Stimulated activated CD8-positive, alpha-beta memory T cell treated with anti-CD3 and anti-CD28 coated beads, Interleukin-7, amount 100 ng/mL, for 1 hour (primary cell): ENCODE measurements at places on chromosomes 5 and 9.
A peak's percentile ranks its signal among the peaks of the same experiment; 100 is the strongest.

DNA sequence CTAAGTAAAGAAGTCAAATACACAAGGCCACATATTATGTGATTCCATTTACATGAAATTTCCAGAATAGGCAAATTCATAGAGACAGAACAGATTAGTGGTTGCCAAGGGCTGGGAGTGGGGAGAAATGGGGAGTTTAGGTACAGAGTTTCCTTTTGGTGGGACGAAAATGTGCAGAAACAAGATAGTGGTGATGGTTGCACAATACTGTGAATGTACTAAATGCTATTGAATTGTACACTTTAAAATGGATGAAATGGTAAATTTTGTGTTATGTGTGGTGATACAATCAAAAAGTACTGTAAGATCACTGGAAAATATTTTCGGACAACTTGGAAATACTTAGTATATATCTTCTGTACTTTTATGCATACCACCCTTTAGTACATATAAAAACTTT lies 15.0 kb downstream of the ECM2 start:
- DNase-seq: no peak

DNA sequence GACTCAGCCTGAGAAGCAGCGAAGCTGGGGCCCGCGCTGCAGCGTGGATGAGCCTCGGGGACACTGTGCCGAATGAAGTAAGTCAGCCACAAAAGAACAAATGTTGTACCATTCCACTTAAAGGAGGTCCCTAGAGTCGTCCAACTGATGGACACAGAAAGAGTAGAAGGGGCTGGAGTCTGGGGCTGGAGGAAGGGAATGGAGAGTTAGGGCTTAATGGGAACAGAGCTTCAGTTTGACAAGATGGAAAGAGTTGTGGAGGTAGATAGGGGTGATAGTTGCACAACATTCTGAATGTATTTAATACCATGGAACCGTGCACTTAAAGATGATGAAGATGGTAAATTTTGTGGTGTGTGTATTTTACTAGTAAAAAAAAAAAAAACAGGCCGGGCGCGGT lies 119.9 kb downstream of the EHMT1 start:
- no peak for DNase-seq

- DNase-seq: no peak
Measured at GRCh38 chr5:29079771-29080170, 2041.4 kb upstream of the CDH9 start.

DNA sequence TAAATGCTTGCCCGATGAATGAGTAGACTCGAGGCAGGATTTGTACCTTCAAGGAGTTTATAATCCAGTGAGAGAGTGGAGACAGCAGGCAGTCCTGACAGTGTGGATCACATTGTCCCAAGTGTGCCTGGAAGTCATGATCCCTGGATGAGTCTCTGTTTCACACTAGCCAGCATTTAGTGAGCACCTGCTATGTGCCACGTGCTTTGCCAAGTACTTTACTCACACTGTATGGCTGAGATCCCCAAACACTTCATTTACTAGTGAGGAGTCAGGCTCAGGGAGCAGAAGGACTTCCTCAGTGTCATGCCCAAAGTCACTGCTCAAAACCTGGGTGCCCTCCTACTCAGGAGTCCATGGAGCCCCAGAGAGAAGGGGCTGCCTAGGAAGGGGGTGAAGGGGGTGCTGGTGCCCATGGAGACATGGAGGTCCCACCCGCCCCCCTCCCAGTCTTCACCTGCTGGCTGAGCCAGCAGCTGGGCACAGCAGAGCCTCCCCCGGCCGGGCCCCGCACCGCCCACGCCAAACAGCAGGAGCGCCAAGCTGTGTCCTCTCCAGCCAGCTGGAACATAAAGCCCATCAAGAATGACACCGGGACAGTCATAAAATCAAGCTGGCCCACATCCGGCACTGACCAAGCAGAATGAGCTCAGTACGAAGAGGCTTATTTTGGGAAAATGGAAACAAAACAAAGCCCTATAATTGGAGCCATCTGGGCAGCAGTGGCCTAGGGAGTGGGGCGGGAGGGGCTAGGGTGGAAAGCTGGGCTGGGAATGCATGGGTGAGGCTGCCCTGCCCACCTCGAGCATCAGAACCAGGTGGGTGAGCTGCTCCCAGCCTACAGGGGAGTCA lies 10.6 kb downstream of the LAMC3 start:
- no peak for DNase-seq

DNA sequence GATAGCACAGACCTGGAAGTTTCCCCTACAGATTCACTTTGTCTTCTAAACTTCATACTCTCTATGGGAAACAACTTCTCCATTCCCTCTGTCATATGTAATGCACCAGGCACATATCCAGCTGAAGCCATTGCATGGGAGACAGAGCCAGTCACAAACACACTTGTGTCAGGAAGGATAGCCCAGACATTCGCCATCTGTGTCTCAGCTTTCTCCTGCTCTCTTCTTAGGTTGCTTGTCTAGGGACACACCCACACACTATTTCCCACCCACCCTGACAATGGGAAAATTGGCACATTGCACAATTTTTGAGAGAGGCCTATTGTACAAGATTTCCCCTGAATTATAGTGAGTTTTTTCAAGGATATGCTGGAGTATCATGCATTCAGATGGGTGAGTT lies 158.4 kb upstream of the MPDZ start:
- no peak for DNase-seq

DNA sequence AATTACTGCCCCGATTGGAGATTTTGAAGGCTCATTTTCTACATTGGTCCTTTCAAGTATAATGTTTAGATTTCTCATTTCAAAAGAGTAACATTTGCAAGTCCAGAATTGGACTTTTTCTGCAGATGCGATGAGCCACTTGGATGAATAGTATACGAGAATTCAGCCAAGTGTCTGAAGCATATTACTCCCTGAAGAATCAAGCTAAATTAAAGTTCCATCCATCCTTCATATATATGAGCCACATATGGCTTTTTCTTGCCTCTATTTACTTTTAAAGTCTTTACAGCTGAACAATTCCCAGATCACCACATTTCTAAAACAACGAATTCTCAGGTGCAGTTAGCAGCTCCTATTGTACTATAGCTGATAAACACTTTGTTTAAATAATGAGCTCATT lies 288.7 kb downstream of the CEMIP2 start:
- no peak for DNase-seq

GRCh38 chr5:175895686-175896102 lies 24.3 kb downstream of the CPLX2 start:
- DNase-seq: peak; percentile 4

GRCh38 chr9:121225240-121225639 lies 23.6 kb upstream of the RAB14 start:
- DNase-seq: no peak

- DNase-seq: no peak
Measured at GRCh38 chr9:114071197-114071795, 6.8 kb downstream of the AMBP start.

GRCh38 chr5:73663161-73663859 lies 37.3 kb downstream of the ARHGEF28 start:
- DNase-seq: no peak

DNA sequence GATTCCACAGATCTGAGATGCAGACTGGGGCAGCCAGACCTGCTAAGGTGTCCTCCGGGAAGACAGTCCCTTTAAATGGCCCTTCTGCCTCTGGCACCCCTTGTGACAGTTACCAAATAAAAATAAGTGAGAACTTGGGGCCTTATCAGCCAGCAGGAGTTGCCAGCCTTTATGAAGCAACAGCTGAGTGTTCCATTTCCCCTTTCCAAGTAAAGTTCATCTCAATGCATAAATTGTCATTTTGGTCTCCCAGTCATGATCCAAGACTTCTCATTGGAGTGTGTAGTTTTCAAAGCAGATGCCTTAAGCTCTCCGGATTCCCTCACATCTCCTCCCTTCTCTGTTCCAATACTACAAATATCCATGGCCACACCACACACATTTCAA lies 4.1 kb downstream of the PTCH1 start:
- no peak for DNase-seq

GRCh38 chr5:34627794-34628193 lies 28.3 kb upstream of the RAI14 start:
- no peak for DNase-seq

DNA sequence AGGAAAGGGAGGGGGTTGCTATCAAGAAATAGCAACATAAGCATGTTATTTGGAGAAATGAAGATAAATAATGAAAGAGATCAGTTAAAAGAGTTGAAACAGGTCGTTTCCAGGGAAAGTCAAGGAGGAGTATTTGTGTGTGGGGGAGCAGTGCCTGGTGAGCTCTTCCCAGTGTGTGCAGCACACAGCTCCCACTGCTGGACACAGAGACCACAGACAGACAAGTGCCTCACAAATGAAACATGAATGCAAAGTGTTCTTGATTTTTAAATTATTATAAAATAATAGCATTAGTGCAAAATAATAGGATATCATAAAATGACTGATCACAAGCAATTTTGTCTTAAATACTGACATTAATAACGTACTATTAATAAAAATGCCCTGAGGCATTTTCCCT lies 40.8 kb downstream of the LIFR start:
- no peak for DNase-seq

- DNase-seq: no peak
Measured at GRCh38 chr9:15824310-15824709, 271.5 kb downstream of the CCDC171 start.

- DNase-seq: no peak
Measured at GRCh38 chr5:78615697-78616096, 32.9 kb downstream of the LHFPL2 start.

DNA sequence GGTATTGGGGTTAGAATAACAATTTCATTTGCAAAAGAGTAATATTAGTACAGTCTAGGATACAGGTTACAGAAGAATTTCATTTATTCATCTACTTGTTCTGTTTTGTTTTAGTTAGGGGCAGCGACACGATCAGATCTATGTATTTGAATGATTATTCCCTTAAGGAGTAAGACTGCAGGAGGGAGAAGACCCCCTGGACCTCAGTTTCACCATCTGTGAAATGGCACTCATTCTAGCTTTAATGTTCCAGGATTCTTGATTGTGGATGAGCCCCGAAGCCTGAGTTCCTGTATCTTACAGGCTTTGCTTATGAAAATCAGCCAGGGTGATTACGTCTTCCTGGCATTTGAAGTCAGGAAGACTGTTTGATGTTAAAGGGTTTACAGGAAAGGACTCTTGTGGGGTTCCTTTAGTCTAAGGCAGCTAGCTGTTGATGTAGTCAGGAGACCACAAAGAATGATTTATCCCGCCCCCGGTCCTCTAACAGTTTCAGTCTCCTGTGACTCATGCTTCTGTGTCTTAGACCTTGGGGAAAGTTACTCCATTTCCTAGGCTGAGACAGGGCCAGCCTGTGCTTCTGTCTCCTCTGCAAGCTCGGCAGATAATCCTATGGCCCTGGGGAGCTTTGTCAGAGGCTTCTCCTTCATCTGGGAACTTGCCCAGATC lies 11.5 kb downstream of the SMIM3 start:
- no peak for DNase-seq

DNA sequence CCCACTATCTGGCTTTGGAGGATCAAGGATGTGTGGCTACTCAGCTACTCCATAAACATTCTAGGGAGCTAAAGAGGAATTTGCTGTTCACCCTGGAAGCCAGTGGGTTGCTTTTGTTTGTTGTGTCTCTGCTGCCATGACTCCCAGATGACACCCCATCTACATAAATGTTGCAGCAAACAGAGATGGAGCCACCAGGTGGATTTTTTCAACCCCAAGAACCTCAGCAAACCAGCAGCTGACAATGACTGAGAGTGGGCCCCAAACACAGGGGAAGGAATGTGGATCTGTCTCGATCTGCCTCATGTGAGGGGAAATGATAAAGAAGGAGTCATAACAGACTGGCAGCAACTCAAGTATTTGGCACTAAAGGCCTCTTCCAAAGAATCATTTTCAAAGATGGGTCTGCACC lies 132.7 kb upstream of the TNC start:
- DNase-seq: no peak

- no peak for DNase-seq
Measured at GRCh38 chr5:91146905-91147600, 236.1 kb downstream of the ARRDC3 start.

GRCh38 chr5:76422227-76422626 lies 19.1 kb downstream of the IQGAP2 start:
- no peak for DNase-seq

DNA sequence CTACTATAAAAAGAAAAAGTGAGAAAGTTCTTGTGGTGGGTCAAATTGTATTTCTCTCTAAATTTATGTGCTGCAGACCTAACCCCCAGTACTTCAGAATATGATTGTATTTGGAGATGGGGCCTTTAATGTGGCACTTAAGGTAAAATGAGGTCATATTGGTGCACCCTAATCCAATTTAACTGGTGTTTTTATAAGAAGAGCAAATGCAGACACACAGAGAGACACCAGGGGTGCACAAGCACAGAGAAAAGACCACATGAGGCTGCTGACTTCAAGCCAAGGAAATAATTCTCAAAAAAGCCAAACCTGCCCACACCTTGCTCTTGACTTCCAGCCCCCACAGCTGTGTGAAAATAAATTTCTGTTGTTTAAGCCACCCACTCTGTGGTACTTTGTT lies 80.2 kb upstream of the HTR4 start:
- DNase-seq: no peak

- DNase-seq: no peak
Measured at GRCh38 chr5:82218374-82219156, 59.6 kb downstream of the RPS23 start.

- no peak for DNase-seq
Measured at GRCh38 chr9:89606049-89606623, 1.3 kb downstream of the GADD45G start.

GRCh38 chr5:100641833-100642232 lies 106.7 kb downstream of the FAM174A start:
- no peak for DNase-seq

DNA sequence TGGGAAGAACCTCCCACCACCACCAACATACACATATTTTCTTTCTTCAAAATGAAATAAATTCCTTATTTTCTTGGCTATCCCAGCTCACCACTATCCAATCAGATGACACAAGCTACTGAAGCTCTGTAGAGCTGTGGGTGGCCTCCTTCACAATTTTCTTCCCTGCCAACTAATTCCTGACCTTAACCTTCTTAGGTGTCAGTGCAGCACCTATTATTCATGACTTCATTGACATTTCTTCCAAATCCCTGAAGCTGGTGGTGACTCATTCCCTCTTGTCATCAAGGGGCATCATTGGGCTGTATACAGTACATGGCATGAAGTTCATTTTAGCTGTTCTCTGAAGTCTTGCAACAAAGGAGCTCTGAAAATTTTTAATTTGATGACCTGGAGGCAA lies 42.0 kb upstream of the ADRA1B start:
- no peak for DNase-seq

- no peak for DNase-seq
Measured at GRCh38 chr5:102974177-102974576, 145.8 kb downstream of the GIN1 start.

DNA sequence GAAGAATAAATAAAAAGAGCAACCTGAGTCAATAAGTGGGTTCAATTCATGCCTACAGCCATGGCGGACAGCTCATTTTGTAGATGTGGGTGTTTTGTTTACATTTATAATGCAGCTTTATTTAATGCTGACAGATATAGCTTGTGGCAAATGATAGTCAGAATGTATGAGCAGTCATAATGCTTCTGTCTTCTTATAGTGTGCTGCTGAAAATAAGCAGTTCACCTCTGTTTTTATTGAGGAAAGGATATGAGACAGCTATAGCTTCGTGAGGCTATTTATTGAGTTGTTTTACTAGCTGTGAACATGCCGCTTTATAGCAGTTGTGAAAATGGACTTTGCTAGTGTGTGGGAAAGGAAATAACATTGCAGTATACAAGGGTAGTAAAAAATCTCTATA lies 147.4 kb downstream of the PBX3 start:
- no peak for DNase-seq
